Activated CD8-positive, alpha-beta memory T cell treated with anti-CD3 and anti-CD28 coated beads for 48 hours (primary cell): ENCODE measurements at places on chromosomes 4 and X.

GRCh38 chr4:102388611-102389010, 43.3 kb upstream of the SLC39A8 start:
- no peak for DNase-seq

DNA sequence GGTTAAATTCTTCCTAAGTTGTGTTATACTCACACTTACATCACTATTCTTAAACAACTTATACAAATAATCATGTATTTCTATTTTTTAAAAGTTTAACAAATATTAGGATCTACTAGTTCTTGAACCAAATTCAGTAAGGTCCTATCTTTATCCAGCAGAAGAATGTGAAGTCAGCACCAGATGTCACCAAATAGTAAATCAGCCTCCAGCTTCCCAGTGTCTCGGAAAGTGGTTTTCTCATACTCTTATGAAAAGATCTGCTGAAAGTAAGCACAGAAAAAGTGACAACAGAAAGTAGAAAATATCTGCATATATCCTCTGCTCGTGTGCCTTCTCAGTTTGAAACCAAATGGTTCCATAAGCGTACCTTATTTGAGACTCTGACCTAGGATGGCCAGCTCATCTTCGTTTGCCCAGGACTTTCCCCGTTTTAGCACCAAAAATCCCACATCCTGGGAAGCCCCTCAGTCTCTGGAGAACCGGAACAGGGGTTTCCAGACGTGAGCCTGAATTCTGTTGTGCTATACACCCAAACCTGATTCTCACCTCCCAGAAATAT, 98.0 kb upstream of the DCLK2 start:
- DNase-seq, result no peak

DNA sequence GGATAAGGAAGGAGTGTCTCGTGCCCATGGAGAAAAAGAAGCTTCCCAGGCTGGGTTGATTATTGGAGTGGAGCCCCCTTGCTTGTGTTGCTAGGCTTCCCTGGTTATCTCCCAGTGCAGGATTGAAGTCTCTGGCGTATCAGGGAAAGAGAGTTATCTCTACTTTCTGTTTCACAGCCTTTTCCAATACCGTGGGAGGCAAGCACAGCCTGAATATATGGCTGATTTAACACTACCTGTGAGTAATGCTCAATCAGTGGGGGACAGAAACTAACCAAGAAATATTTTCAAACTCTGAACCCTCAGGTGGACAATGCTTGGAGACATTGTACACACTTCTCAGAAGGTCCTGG, 65.2 kb downstream of the SERPINA7 start:
- no peak for DNase-seq

GRCh38 chr4:158914218-158914617, 145.4 kb downstream of the FNIP2 start:
- no peak for DNase-seq

GRCh38 chrX:44043496-44043895, 70.3 kb upstream of the NDP start:
- no peak for DNase-seq

DNA sequence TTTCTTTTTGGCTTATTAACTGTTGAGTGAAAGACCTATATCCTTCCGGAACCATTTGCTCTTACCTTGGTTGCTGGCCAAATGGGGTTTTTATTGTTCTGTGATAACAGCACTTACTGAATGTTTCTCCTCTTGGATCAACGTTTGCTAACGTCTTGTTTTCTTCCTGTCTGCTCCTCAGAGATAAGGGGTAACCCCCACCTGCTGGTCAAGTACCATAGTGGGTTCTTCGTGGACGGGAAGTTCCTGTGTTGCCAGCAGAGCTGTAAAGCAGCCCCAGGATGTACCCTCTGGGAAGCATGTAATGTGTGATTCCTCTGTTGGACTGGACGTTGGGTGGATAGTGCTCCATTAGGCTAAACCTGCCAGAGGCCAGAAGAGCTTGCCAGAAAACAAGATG, 15.3 kb downstream of the BMX start:
- DNase-seq, result no peak

GRCh38 chrX:93422693-93423092, 250.7 kb downstream of the NAP1L3 start:
- no peak for DNase-seq

DNA sequence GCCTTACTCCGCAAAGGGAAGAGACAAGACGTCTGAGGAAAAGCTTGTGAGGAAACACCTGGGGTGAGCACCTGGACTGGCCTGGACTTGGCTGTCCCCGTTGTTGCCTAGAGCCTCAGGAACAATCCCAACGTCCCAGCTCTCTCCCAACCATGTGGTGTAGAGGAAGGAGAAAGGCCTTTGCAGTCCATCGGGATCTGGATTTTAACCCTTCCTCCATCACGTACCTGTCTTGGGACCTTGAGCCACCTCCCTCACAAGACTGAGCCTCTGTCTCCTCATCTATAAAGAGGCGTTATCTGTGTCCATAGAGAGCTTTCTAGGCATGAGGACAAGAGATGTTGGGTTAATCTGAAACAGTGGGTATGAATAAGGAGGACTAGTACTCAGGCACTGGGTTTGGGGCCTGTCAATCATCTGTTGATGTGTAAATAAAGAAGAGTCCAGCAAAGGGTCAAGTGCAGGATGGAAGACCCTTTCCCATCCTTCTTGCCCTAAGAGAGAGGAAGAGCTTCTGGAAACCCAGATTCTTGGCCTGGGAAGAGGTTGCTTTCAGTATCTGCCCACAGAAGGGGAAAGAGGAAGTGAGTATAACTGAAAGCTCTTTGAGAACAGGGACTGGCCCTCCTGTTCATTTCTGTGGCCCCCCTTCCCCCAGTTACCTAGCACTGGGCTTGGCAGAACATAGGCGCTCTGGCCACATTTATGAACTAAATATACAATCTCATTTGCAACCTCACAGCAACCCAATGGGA, 137.1 kb downstream of the PJA1 start:
- no peak for DNase-seq

GRCh38 chrX:123173833-123174232, 10.2 kb upstream of the GRIA3 start:
- no peak for DNase-seq

DNA sequence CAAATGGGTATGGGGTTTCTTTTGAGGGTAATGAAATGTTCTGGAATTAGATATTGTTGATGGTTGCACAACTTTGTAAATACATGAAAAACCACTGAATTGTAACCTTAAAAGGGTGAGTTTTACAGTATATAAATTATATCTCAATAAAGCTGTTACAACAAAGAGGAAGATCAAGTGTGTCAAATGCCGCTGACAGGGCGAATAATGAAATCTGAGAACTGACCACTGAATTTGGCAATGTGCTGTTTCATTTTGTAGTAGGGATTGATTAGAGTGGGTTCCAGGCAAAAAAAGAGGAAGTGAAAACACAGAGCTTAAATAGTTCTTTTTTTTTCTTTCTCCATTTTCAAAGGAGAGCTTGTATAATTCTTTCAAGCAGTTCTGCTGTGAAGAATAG, 161.1 kb upstream of the NAP1L5 start:
- DNase-seq, result no peak
